Karpas-422 (cell line): ENCODE measurements at places on chromosomes 11 and 22.
A peak's percentile ranks its signal among the peaks of the same experiment; 100 is the strongest.

DNA sequence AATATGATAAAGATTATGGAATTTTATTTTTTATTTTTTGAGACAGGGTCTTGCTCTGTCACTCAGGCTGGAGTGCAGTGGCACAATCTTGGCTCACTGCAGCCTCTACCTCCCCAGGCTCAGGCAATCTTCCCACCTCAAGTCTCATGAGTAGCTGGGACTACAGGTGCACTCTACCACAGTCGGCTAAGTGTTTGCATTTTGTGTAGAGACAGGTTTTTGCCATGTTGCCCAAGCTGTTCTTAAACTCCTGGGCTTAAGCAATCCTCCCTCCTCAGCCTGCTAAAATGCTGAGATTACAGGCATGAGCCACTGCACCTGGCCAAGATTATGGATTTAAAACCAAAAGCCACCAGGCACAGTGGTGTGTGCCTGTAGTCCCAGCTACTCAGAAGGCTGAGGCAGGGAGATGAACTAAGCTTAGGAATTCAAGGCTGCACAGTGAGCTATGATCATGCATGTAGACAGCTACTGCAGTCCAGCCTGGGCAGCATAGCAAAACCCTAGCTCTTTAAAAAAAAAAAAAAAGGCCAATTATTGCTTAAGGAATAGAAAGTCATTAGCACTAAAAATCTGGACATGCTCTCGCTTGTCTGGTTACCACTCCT is 20.2 kb upstream of the CCND1 start:
- H3K4me3 ChIP-seq: no peak overlapping the region
- no peaks in the 10 kb centered on the region for H3K4me1 ChIP-seq
- no peaks in the 10 kb centered on the region for H3K27me3 ChIP-seq
- H3K36me3 ChIP-seq: no peaks in the 10 kb centered on the region
- DNase-seq: no peak

DNA sequence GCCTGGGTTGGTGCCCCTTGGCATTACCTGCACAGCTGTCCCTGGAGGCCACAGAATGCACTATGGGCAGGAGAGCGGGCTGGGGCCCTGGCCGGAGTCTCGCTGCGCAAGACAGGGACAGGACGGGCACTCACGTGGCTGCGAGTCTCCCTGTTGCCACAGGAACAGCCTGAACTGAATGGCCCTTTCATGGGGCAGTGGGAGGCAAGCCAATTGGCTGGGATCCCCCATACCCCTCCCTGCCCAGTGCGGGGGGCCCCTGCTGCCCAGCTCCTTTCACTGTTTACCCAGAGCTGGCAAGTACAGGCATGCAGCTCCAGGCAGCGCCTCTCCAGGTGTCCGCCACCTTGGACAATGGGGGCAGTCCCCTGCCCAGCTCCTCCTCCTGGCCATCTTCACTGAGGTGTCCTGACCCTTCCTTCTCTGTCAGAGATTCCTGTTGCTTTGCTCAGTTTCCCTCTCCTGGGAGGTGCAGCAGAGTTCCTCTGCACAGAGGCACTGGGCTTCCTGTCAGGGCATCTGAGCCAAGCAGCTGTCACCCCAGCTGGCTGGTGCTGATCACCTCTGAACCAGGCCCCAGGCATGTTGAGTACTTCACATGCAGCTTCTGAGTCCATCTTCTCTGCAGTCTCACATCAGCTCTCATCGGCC is 5.2 kb downstream of the USP2 start:
- H3K27me3 ChIP-seq: no peaks in the 10 kb centered on the region
- 0 out of 2 replicates have a peak overlapping the region, but pooled peaks have one; percentile 13 for H3K27ac ChIP-seq
- no peak overlapping the region for H3K4me3 ChIP-seq
- H3K4me1 ChIP-seq: peaks cover 87% of the 10 kb centered on the region

- H3K4me3 ChIP-seq: no peak overlapping the region
- no peaks in the 10 kb centered on the region for H3K36me3 ChIP-seq
- H3K27me3 ChIP-seq: no peaks in the 10 kb centered on the region
- DNase-seq: no peak
Measured at GRCh38 chr11:68298659-68299516, 13.5 kb upstream of the LRP5 start.

- no peaks in the 10 kb centered on the region for H3K27me3 ChIP-seq
- peaks cover 33% of the 10 kb centered on the region; the same call in 1 of the 2 replicates for H3K36me3 ChIP-seq
- peaks cover 52% of the 10 kb centered on the region for H3K4me1 ChIP-seq
- no peak for DNase-seq
Measured at GRCh38 chr22:40397396-40397795, 27.0 kb downstream of the SGSM3 start.

GRCh38 chr11:63666874-63667273 is 4.3 kb downstream of the ATL3 start:
- no peak overlapping the region for H3K4me3 ChIP-seq
- DNase-seq: no peak
- H3K27me3 ChIP-seq: no peaks in the 10 kb centered on the region
- no peaks in the 10 kb centered on the region for H3K36me3 ChIP-seq
- H3K27ac ChIP-seq: no peak overlapping the region
- H3K4me1 ChIP-seq: peaks cover 28% of the 10 kb centered on the region

DNA sequence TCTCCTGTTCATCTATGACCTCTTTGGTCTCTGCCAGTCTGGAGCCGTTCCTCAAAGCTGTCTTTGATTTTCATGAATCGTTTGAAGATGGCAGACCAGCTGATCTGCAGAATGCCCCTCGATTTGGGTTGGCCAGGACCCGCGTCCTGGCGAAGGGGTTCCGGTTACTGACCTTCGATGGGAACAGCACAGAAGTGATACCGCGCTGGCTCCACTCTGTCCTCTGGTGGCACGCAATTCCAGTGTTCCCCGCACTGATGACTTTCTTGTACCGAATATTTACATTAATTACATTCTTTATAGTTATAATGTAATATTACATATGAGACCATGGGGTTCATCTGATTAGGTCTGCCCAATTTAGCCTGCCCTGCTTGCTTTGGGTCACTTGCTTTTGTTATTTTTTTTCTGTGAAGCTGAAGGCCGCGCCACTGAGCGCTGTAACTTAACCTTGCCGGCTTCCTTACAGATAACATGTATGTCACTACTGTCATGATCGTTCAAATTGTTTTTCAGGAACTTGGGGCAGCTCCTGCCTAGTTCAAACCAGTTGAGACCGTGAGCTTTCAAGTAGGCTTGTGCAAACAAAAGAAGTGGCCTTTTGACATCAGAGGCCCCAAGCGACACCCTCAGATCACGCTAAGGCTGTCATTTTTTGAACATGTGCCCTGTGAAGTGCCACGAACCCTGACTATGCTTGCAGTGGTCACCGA is 4.1 kb upstream of the USP18 start:
- no peak overlapping the region for H3K4me3 ChIP-seq
- H3K27ac ChIP-seq: no peak overlapping the region
- no peaks in the 10 kb centered on the region for H3K36me3 ChIP-seq
- H3K27me3 ChIP-seq: no peaks in the 10 kb centered on the region
- H3K4me1 ChIP-seq: peaks cover 8% of the 10 kb centered on the region
- DNase-seq: no peak

- no peak overlapping the region for H3K4me3 ChIP-seq
- H3K36me3 ChIP-seq: peaks cover 63% of the 10 kb centered on the region
- H3K27ac ChIP-seq: no peak overlapping the region
- no peaks in the 10 kb centered on the region for H3K4me1 ChIP-seq
- no peak for DNase-seq
Measured at GRCh38 chr22:35217527-35217926, 39.8 kb upstream of the HMGXB4 start.

DNA sequence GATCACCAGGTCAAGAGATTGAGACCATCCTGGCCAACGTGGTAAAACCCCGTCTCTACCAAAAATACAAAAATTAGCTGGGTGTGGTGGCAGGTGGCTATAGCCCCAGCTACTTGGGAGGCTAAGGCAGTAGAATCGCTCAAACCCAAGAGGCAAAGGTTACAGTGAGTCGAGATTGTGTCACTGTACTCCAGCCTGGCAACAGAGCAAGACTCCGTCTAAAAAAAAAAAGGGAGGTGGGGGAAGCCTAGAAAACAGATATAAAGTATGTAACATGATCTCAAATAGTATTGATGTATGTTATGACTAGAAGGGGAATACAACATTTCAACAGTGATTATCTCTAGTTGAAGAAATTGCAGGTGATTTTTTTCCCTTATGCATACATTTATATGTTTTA is 61.4 kb downstream of the SLC1A2 start:
- no peak overlapping the region for H3K27ac ChIP-seq
- no peaks in the 10 kb centered on the region for H3K27me3 ChIP-seq
- H3K4me1 ChIP-seq: no peaks in the 10 kb centered on the region
- H3K4me3 ChIP-seq: no peak overlapping the region

- H3K4me1 ChIP-seq: peaks cover 34% of the 10 kb centered on the region
- peak within 1 kb of the TSS; percentile 85 for H3K27ac ChIP-seq
- peak; percentile 87 for DNase-seq
- no peaks in the 10 kb centered on the region for H3K36me3 ChIP-seq
- H3K4me3 ChIP-seq: peak within 1 kb of the TSS; percentile 69
- no peaks in the 10 kb centered on the region for H3K27me3 ChIP-seq
Measured at GRCh38 chr22:37674951-37675929, at the start of gene LGALS1. Gene LGALS1 (plus strand): TSS chr22:37675636. CDS start chr22:37675703, 67 bp downstream.

DNA sequence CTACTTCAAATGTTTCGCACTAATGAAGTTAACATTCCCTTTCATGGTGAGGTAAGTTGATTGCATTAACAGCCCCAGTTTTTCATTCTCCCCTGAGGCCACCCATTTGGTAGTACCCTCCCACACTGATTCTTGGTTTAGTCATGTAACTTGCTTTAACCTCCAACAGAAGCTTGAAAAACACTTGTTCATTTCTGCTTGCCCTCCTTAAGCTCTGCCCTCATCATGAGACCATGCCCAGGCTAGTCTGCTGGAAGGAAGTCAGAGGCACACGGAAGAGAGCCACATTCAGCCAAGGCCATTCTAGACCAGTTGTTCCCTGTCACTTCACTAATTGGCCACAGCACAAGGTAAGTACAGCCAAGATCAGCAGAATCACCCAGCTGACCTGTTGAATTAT is 50.7 kb upstream of the CD44 start:
- DNase-seq: no peak
- H3K27me3 ChIP-seq: no peaks in the 10 kb centered on the region
- no peaks in the 10 kb centered on the region for H3K36me3 ChIP-seq
- peaks cover 33% of the 10 kb centered on the region for H3K4me1 ChIP-seq
- H3K27ac ChIP-seq: no peak overlapping the region

DNA sequence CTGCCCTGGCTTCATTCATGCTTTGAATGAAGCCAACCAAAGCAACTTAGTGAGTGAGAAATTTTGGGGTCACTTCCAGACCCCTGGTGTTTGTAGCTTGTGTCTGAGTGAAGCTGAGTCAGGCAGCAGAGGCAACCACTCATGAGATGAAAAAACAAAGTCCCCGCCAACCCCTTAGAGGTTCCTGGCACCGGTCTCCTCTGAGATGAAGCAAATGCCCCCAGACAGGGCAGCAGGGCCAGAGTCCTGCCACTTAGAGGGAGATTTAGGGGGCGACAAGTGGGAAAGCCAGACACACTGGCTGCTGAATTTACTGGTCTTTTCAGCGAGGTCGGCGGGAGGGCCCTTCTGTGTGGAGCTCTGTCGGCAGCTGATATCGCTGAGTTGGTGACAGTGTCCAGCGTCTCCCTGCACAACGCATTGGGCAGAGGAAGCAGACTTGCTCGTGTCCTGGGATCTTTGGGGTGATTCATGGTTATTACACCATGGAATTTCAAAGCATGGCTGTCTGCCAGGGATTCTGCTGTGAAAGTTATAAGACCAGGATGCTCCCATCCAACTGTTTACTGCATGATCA is 482.6 kb downstream of the MIAT start:
- H3K36me3 ChIP-seq: no peaks in the 10 kb centered on the region
- H3K27me3 ChIP-seq: no peaks in the 10 kb centered on the region; the same call in 1 of the 2 replicates
- no peaks in the 10 kb centered on the region for H3K4me1 ChIP-seq
- no peak overlapping the region for H3K4me3 ChIP-seq
- no peak for DNase-seq

DNA sequence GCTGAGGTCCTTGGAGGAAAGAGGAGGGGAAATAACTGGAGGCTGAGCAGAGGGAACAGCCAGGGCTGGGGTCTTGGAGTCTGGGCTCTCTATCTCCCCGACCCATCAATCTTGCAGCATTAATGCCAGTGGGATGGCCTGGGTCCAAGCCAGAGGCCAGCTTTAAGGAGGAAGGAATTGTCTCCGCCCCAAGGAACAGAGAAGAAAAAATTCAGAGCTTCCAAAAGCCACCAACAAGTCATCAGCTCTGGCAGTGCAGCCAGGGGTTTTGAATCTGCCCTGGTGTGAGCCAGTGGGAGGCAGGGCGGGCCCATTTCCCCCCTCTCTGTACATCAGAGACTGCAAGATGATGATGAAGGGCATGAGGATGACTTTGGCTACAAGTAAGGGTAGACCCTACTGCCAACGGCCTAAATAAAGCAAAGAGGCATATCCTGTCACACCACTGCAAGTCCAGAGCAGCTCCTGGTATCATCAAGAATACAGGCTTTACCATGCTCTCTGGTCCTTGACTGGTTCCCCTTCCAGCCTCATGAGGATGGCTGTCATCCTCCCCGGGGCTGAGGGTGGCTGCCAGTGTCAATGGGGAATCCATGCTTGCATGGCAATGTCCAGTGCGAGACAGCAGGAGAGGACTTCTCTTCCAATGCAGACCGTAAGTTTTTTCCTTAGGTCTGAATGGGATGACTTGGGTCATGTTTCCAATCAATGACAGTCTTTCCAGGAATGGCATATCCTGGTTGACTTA is 34.4 kb downstream of the LRRC32 start:
- no peak for DNase-seq
- H3K36me3 ChIP-seq: no peaks in the 10 kb centered on the region
- peaks cover 40% of the 10 kb centered on the region for H3K4me1 ChIP-seq
- no peak overlapping the region for H3K27ac ChIP-seq
- no peaks in the 10 kb centered on the region for H3K27me3 ChIP-seq
- H3K4me3 ChIP-seq: no peak overlapping the region; the same call in 1 of the 2 replicates

GRCh38 chr11:86513746-86514373 is 139.2 kb downstream of the CCDC81 start:
- no peaks in the 10 kb centered on the region for H3K36me3 ChIP-seq
- H3K27me3 ChIP-seq: peaks cover 9% of the 10 kb centered on the region; the same call in 1 of the 2 replicates
- no peak for DNase-seq
- peaks cover 6% of the 10 kb centered on the region for H3K4me1 ChIP-seq

DNA sequence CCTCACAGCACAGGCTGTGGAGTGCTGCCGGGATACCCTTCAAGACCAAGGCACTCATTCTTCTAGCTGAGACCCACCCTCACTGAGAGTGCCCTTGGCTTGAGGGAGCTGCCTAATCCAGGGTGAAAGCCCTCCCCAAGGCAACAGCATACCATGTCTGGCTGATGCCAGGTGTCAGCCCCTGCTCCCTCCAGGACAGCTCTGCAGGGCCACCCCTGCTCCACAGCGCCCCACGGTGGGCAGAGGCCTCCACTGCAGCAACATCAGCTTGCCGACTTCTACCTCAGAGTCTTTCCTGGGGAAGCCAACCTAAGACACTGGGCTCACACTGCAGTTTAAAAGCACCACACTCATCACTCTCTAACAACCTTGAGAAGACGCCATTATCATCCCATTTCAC is 29.0 kb downstream of the TTLL1 start:
- H3K4me3 ChIP-seq: no peak overlapping the region
- H3K36me3 ChIP-seq: no peaks in the 10 kb centered on the region
- peak; percentile 74 for DNase-seq
- no peak overlapping the region for H3K27ac ChIP-seq
- H3K27me3 ChIP-seq: no peaks in the 10 kb centered on the region
- H3K4me1 ChIP-seq: no peaks in the 10 kb centered on the region

GRCh38 chr11:77252555-77253270 is 48.8 kb downstream of the GDPD4 start:
- H3K27me3 ChIP-seq: no peaks in the 10 kb centered on the region
- no peak for DNase-seq
- no peaks in the 10 kb centered on the region for H3K4me1 ChIP-seq
- H3K4me3 ChIP-seq: no peak overlapping the region

GRCh38 chr11:68106165-68106940 is 14.8 kb downstream of the CHKA start:
- peaks cover 11% of the 10 kb centered on the region for H3K4me1 ChIP-seq
- DNase-seq: no peak
- H3K4me3 ChIP-seq: no peak overlapping the region
- no peaks in the 10 kb centered on the region for H3K27me3 ChIP-seq
- no peaks in the 10 kb centered on the region for H3K36me3 ChIP-seq
